ENCODE measurements at places on chromosomes 5 and 9.

DNA sequence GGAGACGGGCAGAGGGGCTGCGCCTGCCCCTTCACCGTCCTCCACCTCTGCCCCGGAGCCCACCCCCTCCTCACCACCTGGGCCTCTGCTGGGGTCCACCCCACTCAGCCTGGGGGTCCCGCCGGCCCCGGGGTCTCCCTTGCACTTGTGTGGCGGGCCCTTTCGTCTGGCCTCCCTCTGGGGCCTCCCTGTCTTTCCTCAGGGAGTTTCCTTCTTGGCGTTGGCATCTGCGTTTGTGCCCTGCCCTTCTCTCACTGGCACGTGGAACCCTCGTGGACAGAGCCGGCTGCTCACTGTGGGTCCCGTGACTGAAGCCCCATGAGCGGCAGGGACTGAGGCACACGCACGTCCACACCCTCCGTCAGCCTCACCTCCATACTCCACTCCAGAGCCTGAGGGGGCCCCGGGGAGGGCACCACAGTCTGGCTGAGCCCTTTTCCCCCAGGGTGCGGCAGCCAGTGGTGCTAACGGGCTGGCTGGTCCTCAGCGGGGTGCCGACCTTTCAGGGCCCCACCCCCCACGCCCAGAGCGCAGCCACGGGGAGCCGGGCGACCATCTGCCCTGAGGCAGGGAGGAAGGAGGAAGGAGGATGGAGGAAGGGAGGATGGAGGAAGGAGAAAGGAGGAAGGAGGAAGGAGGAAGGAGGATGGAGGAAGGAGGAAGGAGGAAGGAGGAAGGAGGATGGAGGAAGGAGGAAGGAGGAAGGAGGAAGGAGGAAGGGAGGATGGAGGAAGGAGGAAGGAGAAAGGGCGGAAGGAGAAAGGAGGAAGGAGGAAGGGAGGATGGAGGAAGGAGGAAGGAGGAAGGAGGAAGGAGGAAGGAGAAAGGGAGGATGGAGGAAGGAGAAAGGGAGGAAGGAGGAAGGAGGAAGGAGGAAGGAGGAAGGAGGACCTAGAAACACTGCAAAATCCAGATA, 53.0 kb upstream of the NRARP start:
- no peak for DNase-seq

DNA sequence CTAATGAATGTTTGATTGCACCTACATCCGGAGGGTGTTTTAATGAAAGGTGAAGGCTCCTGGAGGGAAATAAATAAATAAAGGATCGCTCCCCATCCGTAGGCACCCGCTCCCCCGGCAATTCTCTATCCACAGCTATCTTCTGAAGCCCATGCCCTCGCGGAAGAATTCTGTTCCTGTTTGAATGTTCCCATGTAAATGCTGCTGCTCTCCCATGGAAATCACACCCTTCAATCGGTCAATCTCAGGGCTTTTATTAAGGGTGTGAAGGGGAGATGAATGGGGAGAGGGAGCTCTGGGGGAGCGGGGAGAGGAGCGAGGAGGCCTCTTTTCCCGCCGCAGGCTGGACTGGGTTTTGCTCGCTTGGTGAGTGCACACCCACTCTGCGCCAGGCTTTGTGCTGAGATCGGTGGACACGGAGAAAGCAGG, 21.1 kb upstream of the ARAP3 start:
- DNase-seq, result no peak

DNA sequence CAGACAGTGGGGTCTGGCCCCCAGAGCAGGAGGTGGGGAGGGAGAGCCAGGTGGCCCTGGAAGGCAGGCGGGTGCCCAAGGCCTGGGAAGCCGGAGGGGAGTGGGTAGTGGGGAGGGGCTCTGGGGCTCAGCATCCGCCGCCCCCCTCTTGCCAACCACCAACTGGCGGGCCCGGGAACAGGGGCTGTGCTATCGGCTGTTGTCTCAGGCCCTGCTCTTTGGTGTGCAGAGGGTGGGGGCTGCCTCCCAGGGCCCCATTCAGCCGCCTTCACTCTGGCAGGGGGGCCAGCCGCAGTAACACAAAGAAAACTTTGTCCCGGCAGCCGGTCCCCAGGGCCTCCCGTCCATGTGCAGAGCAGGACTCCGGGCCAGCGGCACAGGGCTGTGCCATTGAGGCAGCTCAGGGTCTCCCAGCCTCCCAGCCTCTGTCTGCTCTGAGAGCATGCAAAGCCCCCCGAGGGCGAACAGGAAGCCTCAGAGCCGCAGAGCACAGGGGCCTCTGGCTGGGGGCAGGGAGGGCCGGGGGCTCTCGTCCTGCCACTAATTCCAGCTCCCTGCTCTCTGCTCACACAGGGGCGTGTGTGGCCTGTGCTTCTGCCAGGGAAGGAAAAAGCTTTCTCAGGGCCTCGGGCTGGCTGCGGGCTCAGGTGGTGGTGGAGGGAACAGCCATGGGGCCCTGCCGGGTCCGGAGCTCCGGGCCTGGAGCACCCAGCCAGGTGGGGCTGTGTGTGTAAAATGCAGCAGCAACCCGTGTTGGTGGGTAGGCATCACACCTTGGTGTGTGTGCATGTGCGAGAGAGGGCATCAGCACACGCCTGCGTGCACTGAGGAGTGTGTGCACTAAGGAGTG, 54.2 kb upstream of the NOTCH1 start:
- DNase-seq, result no peak

GRCh38 chr5:38237681-38238080, 20.7 kb upstream of the EGFLAM start:
- DNase-seq, result no peak

DNA sequence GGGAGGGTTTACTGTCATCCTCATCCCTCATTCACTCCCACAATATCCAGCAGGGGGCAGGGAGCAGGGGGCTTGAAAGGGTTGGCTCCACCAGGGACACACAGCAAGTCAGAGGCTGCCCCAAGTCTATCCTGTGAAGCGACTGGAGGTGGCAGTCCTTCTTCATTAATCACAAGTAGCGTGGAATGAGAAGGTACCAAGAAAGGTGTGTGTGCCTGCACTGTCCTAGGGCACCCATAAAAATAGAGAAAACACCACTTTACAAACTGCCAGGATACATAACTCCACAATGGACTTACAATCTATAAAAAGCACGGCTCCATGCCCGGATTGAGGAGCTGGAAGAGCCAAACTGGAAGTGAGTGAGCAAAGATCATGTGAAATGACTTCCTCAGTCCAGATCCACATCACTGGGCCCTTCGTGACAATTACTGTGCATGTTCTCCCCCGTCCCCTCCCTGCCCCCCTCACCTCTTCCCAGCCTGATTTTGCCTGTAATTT, 183.9 kb downstream of the SLIT3 start:
- no peak for DNase-seq

GRCh38 chr5:178123966-178124925, 6.6 kb upstream of the RMND5B start:
- no peak for DNase-seq

- DNase-seq, result no peak
These were observed 2.9 kb downstream of the BOD1 start for GRCh38 chr5:173613433-173614159.

Data from central memory CD4-positive, alpha-beta T cell (primary cell).